ENCODE measurements at places on chromosomes 5 and 9.
A peak's percentile ranks its signal among the peaks of the same experiment; 100 is the strongest.

DNA sequence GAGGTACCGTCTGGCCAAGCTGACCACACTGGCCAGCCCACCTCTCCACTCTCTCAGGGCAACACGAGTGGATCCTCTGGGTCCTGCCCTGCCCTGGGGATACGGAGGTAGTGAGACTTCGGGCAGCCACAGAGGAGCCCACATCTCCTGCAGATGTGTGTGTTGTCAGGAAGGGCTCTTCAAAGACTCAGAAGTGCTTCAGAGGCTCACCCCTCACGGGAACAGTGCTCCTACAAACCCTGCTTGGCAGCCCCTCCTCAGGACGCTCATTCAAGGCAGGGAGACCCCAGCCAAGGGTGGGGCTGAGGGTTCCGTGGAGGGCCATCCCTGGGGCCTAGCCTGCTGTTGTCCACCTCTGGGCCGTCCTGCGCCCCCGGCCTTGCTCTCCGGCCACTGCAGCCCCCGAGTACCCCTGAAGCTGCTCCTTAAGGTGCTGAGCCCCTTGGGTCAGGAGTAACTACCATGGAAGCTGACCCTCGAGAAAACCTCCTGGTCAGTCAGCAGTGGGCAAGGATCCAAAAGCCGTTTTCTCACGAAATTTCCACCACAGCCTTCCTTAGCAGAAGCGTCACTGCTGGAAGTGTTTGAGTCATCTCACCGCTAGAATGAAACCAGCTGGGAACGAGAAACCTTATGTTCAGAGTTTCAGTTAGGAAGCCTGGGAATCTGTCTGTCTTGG lies 23.2 kb upstream of the LRRC14B start:
- DNase-seq: no peak

- no peak for DNase-seq
Observed at GRCh38 chr9:134473141-134474054, 147.1 kb downstream of the RXRA start.

DNA sequence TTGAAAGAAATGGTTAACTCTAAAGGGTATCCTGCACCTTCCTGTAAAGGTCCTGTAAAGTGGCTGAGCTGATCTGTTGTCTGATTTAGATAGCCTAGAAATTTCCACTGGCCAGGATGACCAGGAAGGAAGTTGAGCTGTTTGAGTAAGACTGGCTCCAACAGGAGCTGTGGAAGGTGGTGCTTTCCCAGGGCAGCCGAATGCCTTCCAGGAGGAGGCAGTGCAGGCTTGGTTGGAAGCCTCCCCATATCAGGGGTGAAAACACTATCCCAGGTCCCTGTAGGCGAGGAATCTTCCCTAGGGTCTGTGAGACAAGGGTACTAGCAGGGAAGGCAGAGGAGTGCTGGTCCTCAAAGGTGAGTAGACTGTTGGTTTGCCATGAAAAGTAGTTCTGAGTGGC lies 98.4 kb downstream of the LIX1 start:
- DNase-seq: no peak

- no peak for DNase-seq
Observed at GRCh38 chr5:101278011-101278687, 375.1 kb upstream of the ST8SIA4 start.

- no peak for DNase-seq
Observed at GRCh38 chr5:88824892-88825583, 57.9 kb downstream of the MEF2C start.

- DNase-seq: no peak
Observed at GRCh38 chr9:91275655-91276054, 86.1 kb downstream of the AUH start.

DNA sequence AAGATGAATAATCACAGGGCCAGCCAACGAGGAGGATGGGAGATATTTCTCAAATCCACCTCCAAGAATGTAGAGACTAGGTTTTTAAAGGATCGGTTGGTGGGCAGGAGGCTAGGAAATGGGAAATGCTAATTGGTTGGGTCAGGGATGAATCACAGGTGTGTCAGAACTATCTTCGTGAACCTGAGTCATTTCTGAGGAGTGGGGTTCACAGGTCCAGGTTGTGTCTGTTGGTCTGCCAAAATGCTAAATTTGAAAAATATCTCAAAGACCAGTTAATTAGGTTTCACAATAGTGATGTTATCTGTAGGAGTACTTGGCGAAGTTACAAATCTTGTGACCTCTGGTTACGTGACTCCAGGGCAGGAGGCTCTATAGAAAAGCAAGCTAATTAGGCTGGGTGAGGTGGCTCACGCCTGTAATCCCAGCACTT lies 2.6 kb upstream of the PLAA start:
- DNase-seq: no peak

GRCh38 chr9:136644593-136645351 lies 17.9 kb upstream of the EGFL7 start:
- DNase-seq: peak; percentile 84

GRCh38 chr5:127011153-127011552 lies 19.2 kb downstream of the MARCHF3 start:
- no peak for DNase-seq

DNA sequence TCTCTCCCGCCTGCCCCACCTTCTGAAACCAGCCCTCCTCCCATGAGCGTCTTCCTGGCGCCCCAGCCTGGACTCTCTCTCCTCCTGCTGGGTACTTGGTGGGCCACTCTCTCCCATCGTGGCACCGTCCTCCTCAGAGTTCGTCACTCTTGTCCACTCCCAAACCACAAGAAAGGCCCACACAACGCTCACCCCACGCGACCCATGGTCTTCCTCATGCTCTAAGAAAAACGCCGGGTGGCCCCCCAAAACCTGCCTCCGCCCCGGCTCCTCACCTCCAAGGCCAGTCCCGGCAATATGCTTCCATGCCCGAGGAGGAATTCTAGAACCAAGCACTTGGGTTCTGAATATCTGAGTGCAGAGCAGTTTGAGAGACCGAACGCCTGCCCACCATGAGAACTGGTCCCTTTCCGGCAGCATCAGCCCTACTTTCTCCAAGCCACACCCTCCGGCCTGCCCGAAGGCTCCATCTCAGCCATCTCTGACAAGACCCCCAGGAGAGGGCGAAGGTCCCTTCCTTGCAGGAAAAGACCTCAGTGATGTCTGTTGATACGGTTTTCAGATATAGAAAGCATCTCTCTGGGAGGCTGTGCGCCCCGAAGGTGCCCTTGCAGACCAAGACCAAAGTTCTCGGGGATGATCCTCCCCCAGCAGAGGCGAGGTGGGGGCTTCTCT lies 15.0 kb downstream of the SLC6A3 start:
- DNase-seq: no peak

- DNase-seq: no peak
Observed at GRCh38 chr9:15138357-15138686, 168.7 kb downstream of the TTC39B start.

DNA sequence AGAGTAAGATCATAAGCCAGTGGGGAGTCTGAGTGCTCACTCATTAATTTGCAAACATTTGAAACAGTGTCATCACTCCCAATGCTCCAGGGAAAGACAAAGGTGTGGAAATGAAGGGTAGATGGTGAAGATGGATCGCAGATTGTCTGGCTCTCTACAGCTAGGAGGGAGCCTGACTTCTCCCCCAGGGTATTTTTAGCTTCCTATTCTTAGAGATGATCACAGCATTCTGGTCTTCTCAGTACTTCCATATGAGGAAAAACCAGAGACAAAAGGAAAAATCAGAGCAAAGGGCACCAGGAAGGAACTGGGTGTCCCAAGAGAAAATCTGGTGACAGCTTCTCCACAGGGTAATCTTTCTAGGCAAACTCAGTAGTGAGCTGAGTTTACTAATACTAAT lies 401.9 kb upstream of the GRIA1 start:
- no peak for DNase-seq

DNA sequence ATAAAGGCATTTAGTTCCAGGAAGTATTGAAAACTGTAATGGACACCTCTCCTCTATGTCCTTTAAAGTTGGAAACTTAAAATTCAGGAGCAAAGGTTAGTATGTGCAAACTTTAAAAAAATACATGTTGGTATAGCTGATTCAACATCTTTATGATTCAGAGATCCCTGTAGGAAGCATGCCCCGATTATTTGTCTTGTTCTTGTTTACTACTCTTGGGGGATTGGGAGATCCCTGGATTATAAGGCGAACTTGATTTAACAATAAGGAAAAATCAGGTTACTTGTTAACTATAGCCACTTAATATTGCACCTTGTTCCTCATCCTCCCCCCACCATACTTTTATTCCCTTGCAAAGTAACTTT lies 1.7 kb downstream of the F2RL1 start:
- no peak for DNase-seq

GRCh38 chr9:97571664-97572063 lies 61.5 kb downstream of the TSTD2 start:
- no peak for DNase-seq

DNA sequence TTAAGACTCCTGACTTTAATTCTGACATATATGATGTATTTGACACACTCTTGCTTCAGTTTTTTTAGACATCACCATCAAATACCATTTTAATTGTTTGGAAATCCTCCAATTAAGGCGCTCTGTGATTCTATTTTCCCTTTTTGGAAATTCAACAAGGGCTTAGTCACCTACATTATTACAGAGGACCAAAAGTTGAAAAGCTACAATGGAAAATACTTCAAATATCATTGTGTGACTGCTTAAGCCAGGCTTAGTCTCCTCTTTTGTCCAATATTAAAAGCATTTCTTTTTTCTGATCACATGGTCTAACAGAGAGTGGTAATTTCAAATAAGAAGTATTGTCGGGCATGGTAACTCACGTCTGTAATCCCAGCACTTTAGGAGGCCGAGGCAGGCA lies 160.3 kb downstream of the CEMIP2 start:
- no peak for DNase-seq

DNA sequence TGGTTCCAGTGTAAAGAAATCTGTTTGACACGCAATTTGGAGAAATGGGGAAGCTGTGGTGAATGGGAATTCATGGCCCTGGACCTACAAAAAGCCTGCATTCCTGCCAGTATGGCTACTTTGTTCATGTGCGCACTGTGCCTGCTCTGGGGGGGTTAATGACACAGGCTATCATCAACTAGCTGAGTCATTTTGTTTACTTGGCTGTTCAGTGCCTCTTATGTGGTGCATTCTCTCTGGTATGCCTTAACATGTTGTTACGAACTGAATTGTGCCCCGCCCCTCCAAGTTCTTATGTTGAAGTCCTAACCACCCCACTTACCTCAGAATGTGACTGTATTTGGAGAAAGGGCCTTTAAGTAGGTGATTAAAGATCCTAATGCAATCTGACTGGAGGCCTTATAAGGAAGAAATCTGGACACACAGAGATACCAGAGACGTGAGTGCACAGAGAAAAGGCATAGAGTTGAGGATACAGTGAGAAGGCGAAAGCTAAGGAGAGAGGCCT lies 20.4 kb upstream of the UBAP1 start:
- DNase-seq: no peak

GRCh38 chr5:115028557-115028956 lies 141.2 kb downstream of the TRIM36 start:
- no peak for DNase-seq

DNA sequence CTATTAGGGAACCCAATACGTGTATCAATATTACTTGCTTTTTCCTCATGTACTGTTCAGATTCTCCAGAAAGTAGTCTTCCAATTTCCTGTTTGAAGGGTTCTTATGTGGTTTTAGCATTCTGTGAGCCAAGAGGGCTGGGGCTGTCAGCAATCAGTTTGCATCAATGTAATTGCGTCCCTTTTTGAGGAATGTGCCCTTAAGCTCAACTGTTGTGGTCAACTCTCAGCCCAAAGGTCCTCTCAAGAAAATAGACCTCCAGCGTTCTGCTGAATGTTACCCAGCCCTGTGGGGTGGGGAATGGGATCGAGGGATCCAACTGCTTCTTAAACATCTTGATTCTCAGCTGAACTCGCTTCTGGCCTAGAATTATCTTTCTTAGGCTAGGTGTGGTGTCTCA lies 43.8 kb upstream of the CDK20 start:
- DNase-seq: no peak

DNA sequence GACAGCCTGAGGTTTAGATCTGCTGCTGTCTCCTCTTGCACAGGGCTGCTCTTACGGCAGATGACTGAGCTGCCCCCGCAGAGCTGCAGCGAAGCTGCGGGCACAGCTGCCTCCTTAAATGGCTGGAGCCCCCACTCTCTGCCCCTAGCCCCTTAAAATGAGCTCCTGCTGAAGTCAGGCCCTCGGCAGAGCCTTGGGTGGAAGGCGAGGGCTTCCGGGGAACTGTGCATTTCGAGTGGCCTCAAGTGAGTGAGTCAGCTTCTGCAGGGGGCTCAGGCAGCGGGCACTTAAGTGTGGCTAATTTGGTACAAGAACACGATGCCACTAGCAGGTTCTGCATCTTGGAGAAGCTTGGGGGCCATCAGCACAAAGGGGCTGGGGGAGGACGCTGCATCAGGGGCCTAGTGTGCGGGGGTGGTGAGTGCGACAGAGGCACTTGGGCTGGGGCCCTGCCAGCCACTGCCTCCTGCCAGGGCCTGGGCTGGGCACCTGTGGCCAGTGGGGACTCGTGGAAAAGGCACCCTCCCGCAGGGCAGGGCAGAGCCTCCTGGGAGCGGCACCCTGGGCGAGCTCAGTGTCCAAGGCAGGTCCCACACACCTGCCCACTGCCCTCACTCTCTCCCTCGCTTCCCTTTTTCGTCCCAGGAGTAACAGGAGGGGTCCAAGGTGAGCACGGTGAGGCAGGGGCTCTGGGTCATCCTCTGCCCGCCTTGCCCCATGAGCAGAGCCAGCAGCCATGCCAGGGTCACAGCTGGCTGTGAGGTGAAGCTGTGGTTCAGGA lies 28.8 kb upstream of the RNU6ATAC start:
- DNase-seq: no peak

DNA sequence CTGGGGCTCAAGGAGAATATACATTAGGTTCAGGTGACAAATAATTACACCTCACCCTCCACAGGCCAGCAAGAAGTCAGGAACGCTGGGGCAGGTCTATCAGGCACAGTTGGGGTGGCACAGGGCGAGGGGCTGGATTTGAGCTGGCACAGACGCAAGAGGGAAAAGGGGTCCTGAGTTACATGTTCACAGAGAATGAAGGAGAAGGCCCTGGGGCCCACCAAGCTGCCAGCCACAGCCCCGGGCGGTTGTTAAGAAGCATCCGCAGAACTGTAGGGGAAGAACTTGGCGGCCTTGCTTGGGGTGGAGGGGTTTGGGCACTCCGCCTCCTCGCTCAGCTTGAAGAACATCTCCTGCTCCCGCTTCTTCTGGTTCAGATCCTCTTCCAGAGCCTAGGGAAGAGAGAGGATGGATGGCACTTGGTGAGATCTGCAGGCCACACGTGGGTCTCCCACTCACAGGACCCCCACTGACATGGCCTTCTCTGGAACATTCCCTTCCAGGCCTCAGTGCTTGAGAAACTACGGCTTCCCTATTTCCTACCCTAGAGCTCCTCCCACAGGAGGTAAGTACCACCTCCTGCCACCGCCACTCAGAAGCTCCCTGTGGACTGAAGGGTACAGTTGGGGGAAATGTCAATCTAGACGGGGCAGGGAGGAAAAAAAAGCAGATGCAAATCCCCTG lies 38.3 kb upstream of the FBXW11 start:
- DNase-seq: no peak
